ENCODE measurements at places on chromosomes 11 and 22.

- DNase-seq, result no peak
These were observed 27.9 kb downstream of the MB start for GRCh38 chr22:35589071-35589755.

GRCh38 chr11:61536676-61537270 is 28.2 kb downstream of the LRRC10B start:
- no peak for DNase-seq

GRCh38 chr11:64322925-64323260 is 5.0 kb downstream of the PRDX5 start:
- DNase-seq, result no peak

GRCh38 chr22:50261615-50262459 is at the start of gene MAPK12:
Gene MAPK12 (minus strand): TSS chr22:50261683. CDS start chr22:50261509, 174 bp downstream.
- no peak for DNase-seq

GRCh38 chr22:37843741-37844089 is 419 bp downstream of the ANKRD54 start:
- no peak for DNase-seq

GRCh38 chr22:48849963-48850657 is 977.6 kb downstream of the BRD1 start:
- DNase-seq, result no peak

DNA sequence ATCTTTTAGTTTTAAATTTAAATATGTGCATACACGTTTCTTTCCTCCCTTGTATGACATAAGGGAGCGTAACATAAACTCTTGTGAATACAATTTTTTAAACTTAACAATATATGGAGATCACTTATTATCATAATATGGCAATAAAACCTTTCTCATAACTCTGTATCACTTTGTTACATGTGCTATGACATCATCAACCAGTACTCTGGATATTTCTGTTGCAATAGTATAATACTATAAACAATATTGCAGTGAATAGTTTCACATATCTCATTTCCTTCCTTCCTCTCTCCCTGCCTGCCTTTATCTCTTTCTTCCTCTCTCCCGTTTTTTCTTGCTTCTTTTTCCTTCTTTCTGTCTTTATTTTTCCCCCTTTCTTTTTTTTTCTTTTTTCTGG is 1278.0 kb upstream of the CNTN5 start:
- no peak for DNase-seq

DNA sequence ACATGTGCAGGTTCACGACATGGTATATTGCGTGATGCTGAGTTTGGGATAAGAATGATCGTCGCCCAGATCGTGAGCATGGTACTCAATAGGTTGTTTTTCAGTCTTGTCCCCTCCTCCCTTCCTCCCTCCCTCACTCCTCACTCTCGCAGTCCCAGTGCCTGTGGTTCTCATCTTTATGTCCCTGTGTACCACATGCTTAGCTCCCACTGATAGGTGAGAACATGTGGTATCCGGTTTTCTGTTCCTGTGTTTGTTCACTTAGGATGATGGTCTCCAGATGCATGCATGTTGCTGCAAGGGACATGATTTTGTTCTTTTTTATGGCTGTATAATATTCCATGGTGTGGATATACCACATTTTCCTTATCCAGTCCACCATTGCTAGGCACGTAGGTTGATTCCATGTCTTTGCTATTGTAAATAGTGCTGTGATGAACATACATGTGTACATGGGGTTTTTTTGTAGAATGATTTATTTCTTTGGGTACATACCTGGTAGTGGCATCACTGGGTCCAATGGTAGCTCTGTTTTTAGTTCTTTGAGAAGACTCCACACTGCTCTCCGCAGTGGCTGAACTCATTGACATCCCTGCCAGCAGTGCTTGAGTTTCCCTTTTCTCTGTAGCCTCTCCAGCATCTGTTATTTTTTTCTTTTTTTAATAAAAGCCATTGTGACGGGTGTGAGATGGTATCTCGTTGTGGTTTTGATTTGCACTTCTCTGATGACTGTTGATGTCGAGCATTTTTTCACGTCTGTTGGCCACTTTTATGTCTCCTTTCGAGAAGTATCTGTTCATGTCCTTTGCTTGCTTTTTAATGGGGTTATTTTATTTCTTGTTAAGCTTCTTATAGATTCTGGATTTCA is 16.4 kb downstream of the ZBED4 start:
- DNase-seq, result peak; percentile 69

- no peak for DNase-seq
These were observed 105.3 kb downstream of the RCN1 start for GRCh38 chr11:32196137-32196536.

- peak; percentile 46 for DNase-seq
These were observed 432.1 kb downstream of the DYNC2H1 start for GRCh38 chr11:103541186-103541795.

GRCh38 chr11:45590743-45591142 is 74.7 kb downstream of the CHST1 start:
- no peak for DNase-seq

- DNase-seq, result no peak
These were observed 18.0 kb downstream of the RSPH14 start for GRCh38 chr22:23123804-23124254.

DNA sequence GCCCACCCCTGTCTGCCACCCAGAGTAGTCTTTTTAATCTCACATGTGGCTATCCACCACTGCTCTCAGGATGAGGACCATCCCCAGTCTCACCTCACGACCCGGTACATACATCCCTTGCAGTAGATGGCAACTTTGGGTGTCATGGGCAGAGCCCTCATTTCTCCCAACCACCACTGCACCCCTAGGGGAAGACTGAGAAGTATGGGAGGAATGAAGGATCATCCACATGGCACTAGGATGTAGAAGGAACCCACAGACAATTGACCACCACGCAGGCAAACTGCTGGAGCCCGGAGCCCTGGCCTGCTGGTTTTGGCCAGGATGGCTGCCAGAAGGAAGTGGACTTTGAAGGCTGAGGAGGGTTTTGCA is 1.9 kb upstream of the SCARF2 start:
- DNase-seq, result no peak

DNA sequence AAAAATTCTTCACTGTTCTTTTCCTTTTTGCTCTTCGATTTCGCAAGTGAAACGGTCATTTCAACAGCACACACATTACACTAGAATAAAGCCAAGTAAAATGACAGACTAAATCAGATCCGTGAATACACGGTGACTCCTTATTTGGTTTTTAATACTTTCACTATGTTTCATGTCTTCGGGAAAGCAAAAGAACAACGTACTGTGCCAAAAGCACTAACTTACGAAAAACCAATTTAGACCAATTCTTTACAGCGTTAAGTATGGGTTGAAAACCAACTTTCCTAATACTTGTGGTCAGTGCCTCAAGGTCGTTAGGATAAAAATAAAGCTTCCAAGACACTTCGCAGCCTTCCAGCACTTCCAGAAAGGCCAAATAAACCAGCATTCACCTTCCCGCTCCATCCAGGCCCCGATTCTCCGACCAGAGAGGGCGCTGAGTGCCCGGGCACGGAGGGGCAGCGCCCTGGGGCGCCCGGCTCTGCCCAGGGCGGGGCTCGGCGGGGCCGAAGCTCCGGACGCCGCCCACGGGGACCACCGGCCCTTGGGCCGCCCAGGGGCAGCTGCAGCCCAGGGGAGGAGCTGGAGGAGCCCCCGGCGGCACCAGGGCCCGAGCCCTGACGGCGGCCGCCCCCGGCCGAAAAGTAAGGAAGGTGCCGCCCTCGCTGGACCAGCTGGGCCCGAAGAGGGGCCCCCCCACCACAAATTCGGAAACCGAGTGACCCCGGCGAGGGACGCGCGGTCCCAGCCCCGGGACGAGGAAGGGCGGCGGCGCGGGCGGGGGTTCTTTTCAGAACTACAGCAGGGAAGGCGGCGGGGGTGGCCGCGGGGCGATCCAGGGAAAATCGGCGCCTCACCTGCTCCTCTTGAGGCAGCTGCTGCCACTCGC is 499 bp downstream of the ATL3 start:
- peak; percentile 33 for DNase-seq

DNA sequence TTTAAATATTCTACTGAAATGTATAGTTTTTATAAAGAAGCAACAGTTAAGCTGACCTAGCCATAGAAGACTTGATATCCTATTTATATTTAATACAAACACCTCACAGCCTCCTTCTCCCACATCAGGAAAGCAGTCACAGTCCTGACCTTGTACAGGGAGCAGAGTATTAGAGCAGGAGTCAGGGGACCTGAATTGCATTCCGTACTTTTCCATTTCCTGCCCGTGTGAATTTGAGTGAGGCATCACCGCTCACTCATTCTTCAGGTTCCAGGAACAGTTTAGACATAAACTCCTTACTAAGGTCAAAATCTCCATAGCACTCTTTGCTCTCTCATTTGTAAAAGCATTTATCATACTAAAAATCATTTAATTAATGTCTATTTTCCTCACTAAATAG is 482.5 kb upstream of the FAT3 start:
- DNase-seq, result no peak

GRCh38 chr22:33922349-33922681 is 2.0 kb upstream of the LARGE1 start:
- no peak for DNase-seq

DNA sequence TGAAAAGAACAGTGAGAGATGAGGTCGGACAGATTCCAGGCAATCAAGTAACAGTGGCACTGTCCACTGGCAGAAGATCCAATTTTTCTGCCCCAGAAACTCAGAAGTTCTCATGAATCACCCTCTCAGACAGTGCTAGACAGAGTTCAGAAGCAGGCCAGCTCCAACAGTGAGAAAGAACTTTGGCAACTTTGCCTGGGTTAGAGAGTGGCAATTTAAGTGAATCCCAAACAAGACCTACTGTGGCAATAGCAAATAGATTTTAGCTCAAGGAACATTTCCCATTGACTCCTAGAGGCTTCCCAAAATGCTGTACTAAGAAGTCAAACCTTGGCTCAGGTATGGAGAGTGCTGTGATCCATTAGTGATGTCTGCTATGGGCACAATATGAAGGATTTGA is 12.3 kb downstream of the CD44 start:
- peak; percentile 16 for DNase-seq

DNA sequence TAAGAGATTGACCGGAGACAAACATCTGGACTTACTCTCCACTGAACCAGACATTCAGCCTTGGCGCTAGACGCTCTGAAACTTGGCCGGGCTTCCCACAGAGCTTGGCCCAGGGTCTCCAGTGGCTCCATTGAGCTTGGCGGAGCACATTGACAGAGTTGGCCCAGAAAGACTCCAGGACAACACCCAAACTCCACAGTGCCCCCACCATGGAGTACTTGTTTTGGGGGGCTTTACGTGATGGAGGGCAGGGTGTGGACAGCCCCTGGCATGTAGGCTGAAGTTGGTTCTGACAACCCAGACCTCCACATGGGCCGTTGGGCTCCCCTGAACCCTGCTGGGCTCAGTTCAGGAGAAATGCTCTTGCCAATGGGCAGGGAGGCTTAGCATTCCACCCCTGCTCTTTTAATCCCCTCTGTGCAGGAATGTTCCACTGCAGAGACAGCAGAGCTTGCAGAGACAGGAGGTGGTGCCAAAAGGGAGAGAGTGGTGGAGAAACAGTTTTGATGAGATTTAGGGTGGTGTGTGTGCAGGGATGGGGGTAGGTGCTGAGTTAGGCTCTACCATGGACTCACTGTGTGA is 102.4 kb upstream of the TIMP3 start:
- no peak for DNase-seq

DNA sequence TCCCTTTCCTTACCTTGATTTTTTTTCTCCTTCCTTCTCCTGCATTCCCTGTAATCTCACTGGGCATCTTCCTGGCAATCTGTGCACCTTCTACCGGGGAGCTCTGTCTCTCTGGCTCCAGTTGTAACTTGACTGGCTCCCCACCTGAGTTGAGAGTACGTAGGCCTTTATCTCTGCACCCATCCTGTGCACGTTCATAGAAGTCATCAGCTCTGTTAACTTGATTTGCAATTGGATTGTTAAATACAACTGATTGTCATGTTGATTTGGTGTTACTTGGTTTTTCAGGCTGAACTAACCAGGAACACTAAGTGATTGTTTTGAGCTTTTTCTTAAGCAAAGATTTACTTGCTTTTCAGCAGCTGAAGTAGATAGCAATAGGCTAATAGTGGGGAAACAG is 11.8 kb downstream of the SWAP70 start:
- DNase-seq, result no peak

DNA sequence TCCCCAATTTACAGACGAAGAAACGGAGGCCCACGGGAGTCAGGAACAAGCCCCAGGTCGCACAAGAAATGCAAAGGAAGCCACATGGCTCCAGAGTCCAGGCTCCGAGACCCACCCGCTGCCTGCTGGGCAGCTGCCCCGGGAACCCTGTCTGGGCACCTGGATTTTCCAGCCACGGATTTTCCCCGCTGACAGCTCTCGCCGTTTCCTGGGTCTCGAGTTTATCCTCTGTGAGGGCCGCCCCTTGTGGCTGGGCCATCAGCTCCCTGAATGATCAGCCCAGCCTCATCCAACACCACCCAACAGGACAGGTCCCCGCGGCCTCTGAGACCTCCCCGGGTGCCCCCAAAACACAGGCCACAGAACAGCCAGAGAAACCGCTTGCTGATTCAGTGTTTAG is 189.7 kb downstream of the BRD1 start:
- DNase-seq, result no peak

DNA sequence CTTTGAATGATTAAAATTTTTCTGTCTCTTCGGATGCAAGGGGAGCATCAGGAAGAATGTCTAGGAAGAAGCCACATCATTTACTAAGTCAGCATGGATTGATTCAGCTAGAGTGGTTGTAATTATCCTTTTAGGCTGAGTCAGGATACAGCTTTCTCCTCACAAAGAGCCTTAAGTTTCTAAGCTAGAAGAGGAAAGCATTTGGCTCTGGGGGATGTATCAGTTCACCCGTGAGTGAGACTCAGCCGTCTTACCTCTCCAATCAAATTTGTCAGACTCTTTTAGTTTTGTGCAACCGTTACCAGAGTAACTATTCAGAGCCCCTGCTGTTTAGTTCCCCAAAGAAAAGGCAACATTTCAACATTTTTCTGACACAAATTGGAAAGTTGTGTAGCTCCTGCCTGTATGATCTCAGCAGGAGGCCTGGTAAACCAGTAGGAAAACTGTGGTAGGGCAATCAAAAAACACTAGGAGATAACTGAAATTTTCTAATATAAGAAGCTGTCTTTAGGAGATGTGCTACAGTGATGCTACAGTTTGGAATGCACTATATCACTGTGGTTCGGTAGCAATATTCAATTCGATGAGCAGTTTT is 432.4 kb upstream of the LUZP2 start:
- no peak for DNase-seq

GRCh38 chr22:46770151-46770641 is 7.7 kb downstream of the TBC1D22A start:
- no peak for DNase-seq

DNA sequence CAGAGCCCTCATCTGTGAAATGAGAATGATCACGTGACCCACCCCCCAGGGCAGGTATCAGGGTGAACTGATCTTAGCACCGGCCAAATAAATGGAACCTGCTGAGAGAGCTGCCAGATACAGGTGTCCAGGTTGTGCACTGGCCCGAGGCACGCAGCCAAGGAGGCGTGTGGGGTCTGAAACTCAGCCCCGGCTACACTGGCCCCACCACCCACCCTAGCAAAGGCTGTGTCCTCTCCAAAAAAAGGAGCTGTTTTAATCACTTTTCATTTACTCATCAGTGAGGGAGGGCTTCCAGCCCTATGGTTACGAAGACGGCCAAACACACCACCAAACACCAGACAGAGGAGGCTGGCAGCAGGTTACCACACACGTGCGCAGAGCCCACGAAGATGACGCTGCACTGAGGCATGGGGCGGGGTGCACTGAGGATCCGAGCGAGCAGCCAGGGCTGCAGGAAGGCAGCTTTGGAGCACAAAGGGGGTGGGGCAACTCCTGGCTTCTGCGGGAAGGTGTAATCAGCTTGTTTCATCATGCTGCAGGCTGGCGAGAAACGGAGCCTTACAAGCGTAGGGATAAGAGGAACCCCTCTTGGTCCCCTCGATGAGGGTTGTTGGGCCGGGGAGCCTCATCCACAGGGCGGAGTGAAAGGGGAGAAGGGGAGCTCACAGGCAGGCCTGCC is 19.5 kb upstream of the SLC22A12 start:
- DNase-seq, result no peak

GRCh38 chr11:85806876-85807275 is 4.1 kb downstream of the SYTL2 start:
- no peak for DNase-seq
